ENCODE measurements at places on chromosomes 1 and 21.

DNA sequence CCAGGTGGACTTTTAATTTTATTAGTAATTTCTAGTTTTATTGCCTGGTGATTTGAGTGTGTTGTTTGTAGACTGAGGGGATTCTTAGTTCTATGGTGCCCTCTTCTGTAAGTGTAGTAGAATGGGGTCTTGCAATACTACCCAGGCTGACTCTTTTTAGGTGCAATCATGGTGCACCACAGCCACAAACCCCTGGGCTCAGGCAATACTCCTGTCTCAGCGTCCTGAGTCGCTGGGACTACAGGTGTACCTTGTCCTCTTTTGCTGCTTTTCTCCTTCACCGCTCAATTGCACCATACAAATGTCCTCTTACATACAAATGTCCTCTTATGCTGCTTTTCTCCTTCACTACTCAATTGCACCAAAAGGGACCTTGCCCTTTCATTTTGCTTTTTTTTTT lies 43.1 kb downstream of the SCP2 start:
- no peak for DNase-seq

GRCh38 chr1:150385537-150386445 lies 21.8 kb downstream of the RPRD2 start:
- no peak for DNase-seq

- DNase-seq: no peak
Measured at GRCh38 chr1:41566274-41566885, 81.9 kb upstream of the EDN2 start.

GRCh38 chr1:170967042-170967910 lies 31.9 kb downstream of the MROH9 start:
- DNase-seq: peak; percentile 23

Measured in AG04450 (cell line).